Activated naive CD8-positive, alpha-beta T cell treated with anti-CD3 and anti-CD28 coated beads for 36 hours (primary cell): ENCODE measurements at places on chromosomes 16 and 17.

DNA sequence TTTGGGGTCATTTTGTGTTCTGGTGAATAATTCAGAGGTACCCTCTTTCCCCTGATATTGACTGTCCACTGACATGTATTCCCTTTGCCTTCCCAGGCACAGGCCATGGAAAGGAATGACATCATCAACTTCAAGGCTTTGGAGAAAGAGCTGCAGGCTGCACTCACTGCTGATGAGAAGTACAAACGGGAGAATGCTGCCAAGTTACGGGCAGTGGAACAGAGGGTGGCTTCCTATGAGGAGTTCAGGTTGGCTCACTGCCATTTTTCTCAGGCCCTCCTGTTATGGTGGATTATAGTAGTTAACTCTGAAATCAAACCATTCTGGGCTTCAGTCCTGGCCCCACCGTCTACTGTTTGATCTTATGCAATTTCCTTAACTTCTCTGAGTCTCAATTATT lies 1.6 kb upstream of the EFTUD2 start:
- no peak for DNase-seq
- H3K4me1 ChIP-seq, result peaks cover 18% of the 10 kb centered on the region
- no peak overlapping the region for H3K27ac ChIP-seq
- peaks cover 9% of the 10 kb centered on the region for H3K36me3 ChIP-seq

DNA sequence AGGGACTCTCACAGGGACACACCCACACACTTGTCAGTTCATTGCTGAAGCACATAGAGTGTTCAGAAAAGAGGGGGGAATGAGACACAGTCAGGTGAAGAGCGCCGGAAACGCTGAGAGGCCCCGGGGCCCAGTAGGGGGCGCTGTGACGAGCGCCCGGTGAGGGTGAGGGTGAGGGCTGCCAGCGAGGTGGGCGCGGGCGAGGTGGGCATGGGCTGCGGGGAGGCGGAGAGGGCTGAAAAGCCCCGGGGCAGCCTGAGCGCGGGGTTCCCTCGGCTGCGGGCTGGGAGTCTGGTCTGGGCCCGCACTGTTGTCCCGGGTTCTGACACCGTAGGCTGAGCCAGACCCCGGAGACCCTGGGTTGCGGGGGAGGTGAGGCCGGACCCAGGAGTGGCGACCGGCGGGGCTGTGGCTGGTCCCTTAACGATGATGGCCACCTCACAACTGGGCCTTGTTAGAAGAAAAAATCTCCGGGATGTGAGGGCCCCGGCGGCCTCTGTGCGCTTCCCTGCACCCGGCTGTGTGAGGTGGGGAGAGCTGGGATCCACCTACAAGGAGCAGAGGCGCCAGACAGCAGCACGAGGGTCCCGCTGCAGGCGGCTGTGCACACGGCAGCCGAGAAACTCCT lies 91.4 kb downstream of the C16orf78 start:
- no peak for DNase-seq
- peaks cover 39% of the 10 kb centered on the region for H3K4me1 ChIP-seq
- no peak overlapping the region for H3K4me3 ChIP-seq

- peaks cover 16% of the 10 kb centered on the region for H3K4me1 ChIP-seq
- H3K27me3 ChIP-seq, result no peaks in the 10 kb centered on the region
- H3K4me3 ChIP-seq, result no peak overlapping the region
These were observed 10.7 kb downstream of the SGSM2 start for GRCh38 chr17:2347805-2348685.

DNA sequence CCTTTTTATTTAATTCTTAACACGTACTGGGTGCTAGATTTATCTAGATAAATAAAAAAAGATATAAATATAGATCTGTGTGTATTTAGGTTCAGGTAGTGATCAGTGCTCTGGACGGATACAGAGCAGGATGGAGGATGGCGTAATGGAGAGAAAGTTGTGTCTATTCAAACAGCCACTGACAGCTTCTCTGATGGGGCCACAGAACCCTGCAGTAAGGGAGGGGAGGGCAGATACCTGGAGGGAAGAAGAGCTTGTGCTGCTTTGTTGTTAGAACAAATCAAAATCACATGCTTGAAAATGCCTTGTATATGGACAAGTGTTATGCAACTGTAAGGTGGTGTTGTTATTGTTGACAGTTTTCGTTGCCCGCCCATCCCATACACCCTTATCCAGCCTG lies 170.2 kb downstream of the UTP18 start:
- no peak overlapping the region for H3K4me3 ChIP-seq
- peaks cover 14% of the 10 kb centered on the region for H3K36me3 ChIP-seq
- H3K27ac ChIP-seq, result peak overlapping the region; percentile 66
- no peak for DNase-seq
- no peaks in the 10 kb centered on the region for H3K27me3 ChIP-seq
- peaks cover 49% of the 10 kb centered on the region for H3K4me1 ChIP-seq

DNA sequence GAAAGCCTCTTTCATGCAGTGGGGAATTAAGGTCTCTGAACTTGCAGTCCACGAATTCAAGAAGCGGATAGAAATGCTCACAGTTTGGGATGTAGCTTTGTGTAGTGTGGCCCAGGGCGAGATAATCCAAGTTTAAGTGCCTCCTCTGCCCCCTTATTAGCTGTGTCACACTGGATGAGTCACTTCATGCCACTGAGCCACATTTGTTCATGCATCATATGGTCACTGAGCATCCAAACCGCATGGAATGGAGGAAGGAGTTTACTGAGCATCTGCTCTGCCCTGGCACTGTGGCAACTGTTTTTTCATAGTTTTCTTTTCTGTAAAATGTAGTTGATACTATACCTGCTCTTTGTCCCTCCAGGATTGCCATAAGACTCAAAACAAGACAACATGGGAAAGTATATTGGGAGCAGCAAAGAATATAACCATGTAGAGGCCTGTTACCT lies 15.1 kb upstream of the DHX8 start:
- no peak overlapping the region for H3K4me3 ChIP-seq
- H3K27me3 ChIP-seq, result peaks cover 3% of the 10 kb centered on the region
- DNase-seq, result no peak
- no peak overlapping the region for H3K27ac ChIP-seq

- no peak overlapping the region for H3K4me3 ChIP-seq
- H3K36me3 ChIP-seq, result no peaks in the 10 kb centered on the region
- peaks cover 31% of the 10 kb centered on the region for H3K4me1 ChIP-seq
These were observed 51.3 kb downstream of the NKD1 start for GRCh38 chr16:50599494-50599893.

- no peak overlapping the region for H3K4me3 ChIP-seq
- H3K36me3 ChIP-seq, result no peaks in the 10 kb centered on the region
- H3K27ac ChIP-seq, result no peak overlapping the region
- H3K4me1 ChIP-seq, result no peaks in the 10 kb centered on the region
- no peaks in the 10 kb centered on the region for H3K27me3 ChIP-seq
These were observed 83.4 kb downstream of the TNFRSF13B start for GRCh38 chr17:16888413-16889087.

- peak; percentile 44 for DNase-seq
- H3K36me3 ChIP-seq, result no peaks in the 10 kb centered on the region
- peak overlapping the region; percentile 32 for H3K4me3 ChIP-seq
- no peak overlapping the region for H3K27ac ChIP-seq
These were observed 11.1 kb downstream of the PIMREG start for GRCh38 chr17:6455321-6455705.

GRCh38 chr16:67444259-67445125 lies 13.6 kb downstream of the HSD11B2 start:
- no peak for DNase-seq
- no peaks in the 10 kb centered on the region for H3K27me3 ChIP-seq
- H3K27ac ChIP-seq, result no peak overlapping the region
- no peaks in the 10 kb centered on the region for H3K4me1 ChIP-seq

DNA sequence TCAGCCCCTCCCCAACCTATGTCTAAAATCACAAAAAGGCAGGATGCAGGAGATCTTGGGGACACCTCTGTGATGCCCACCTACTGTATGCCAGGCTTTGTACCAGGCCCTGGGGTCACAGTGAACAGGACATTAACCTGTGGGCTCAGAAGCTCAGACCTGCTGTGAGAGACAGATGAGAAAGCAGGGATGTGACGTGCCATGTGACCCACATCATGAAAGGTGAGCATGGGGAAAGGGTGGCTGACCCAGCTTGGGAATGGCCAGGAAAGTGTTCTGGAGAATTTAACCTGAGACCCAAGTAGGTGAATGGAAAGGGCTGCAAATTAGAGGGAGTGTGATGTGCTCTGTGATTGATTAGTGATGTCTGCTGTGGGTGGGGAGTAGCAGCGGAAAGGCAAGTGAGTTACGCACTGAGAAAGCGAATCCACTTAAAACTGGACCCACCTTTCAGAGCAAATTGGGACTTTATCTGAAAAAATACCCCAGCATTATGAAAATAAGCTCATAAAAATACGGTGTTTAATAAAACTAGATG lies 132.2 kb downstream of the IRF8 start:
- H3K4me1 ChIP-seq, result no peaks in the 10 kb centered on the region
- peaks cover 16% of the 10 kb centered on the region for H3K27me3 ChIP-seq
- no peak for DNase-seq
- H3K4me3 ChIP-seq, result no peak overlapping the region
- H3K27ac ChIP-seq, result no peak overlapping the region

- DNase-seq, result peak; percentile 74
- no peak overlapping the region for H3K4me3 ChIP-seq
- no peaks in the 10 kb centered on the region for H3K27me3 ChIP-seq
- H3K27ac ChIP-seq, result no peak overlapping the region
- peaks cover 62% of the 10 kb centered on the region for H3K36me3 ChIP-seq
- peaks cover 33% of the 10 kb centered on the region for H3K4me1 ChIP-seq
These were observed 22.6 kb downstream of the CNTNAP1 start for GRCh38 chr17:42704837-42705494.

GRCh38 chr17:4555873-4556759 lies 932 bp upstream of the MYBBP1A start:
- H3K36me3 ChIP-seq, result peaks cover 27% of the 10 kb centered on the region
- DNase-seq, result no peak
- H3K27me3 ChIP-seq, result no peaks in the 10 kb centered on the region
- H3K4me3 ChIP-seq, result peak overlapping the region; percentile 97

DNA sequence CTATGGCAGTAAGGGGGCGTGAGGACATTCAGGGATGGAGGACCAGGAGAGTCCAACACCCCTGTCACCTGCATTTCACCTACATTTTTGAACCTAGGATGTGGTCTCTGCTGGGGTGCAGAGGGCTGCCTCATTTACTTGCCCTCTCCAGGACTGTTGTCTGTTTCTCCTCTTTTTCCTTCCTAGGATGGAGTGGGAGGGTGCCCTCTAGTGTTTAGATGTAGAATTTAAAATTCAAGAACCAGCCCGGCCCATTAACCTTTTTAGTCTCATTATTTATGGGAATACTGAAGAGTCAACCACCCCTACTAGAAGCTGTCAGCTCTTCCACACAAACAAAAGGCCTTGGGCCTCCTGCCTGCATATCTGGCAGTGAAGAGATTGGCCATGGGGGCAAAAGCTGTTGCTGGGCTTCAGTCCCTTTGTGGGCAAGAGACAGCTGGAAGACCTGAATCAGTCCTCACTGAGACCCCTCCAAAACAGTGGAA lies 2.5 kb upstream of the STARD3 start:
- no peak for DNase-seq
- no peaks in the 10 kb centered on the region for H3K27me3 ChIP-seq
- H3K4me3 ChIP-seq, result no peak overlapping the region
- peaks cover 20% of the 10 kb centered on the region for H3K4me1 ChIP-seq
- H3K27ac ChIP-seq, result no peak overlapping the region

- DNase-seq, result no peak
- no peak overlapping the region for H3K4me3 ChIP-seq
- H3K27ac ChIP-seq, result no peak overlapping the region
- H3K4me1 ChIP-seq, result peaks cover 16% of the 10 kb centered on the region
These were observed 6.5 kb downstream of the PSME3IP1 start for GRCh38 chr16:57179215-57179828.

GRCh38 chr16:80899809-80900592 lies 95.6 kb upstream of the CDYL2 start:
- H3K4me3 ChIP-seq, result no peak overlapping the region
- H3K4me1 ChIP-seq, result no peaks in the 10 kb centered on the region
- peaks cover 5% of the 10 kb centered on the region for H3K27me3 ChIP-seq

- H3K36me3 ChIP-seq, result no peaks in the 10 kb centered on the region
- DNase-seq, result no peak
- H3K4me3 ChIP-seq, result no peak overlapping the region
- no peaks in the 10 kb centered on the region for H3K4me1 ChIP-seq
These were observed 324.7 kb downstream of the BCAS3 start for GRCh38 chr17:61002316-61002736.

GRCh38 chr17:68310152-68310551 lies 18.9 kb downstream of the ARSG start:
- peaks cover 9% of the 10 kb centered on the region for H3K36me3 ChIP-seq
- DNase-seq, result peak; percentile 31
- H3K4me1 ChIP-seq, result peaks cover 35% of the 10 kb centered on the region
- H3K27me3 ChIP-seq, result no peaks in the 10 kb centered on the region
- no peak overlapping the region for H3K27ac ChIP-seq

DNA sequence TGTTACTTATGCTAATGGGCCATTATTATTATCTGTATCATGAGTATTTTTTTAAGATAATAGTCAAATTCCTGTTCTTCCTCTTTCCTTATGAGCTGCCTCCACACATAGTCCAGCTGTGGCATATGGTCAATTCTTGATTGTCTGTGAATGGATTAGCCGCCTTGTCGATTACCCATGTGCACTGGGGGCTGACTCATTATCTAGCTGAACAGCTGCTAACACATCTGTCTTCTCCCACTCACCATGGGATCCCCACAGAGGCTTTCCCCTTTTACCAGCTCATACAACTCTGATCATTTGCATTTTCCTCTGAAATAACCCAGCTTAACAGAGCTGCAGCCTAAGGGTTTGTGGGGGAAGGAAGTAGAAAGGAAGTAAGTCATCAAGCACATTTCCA lies 915.0 kb downstream of the CDH11 start:
- H3K4me1 ChIP-seq, result no peaks in the 10 kb centered on the region
- no peaks in the 10 kb centered on the region for H3K27me3 ChIP-seq
- no peak overlapping the region for H3K27ac ChIP-seq

- H3K4me1 ChIP-seq, result peaks cover 39% of the 10 kb centered on the region
- no peak overlapping the region for H3K27ac ChIP-seq
- no peaks in the 10 kb centered on the region for H3K27me3 ChIP-seq
- DNase-seq, result no peak
These were observed 35.9 kb upstream of the FOXJ1 start for GRCh38 chr17:76176701-76177574.

DNA sequence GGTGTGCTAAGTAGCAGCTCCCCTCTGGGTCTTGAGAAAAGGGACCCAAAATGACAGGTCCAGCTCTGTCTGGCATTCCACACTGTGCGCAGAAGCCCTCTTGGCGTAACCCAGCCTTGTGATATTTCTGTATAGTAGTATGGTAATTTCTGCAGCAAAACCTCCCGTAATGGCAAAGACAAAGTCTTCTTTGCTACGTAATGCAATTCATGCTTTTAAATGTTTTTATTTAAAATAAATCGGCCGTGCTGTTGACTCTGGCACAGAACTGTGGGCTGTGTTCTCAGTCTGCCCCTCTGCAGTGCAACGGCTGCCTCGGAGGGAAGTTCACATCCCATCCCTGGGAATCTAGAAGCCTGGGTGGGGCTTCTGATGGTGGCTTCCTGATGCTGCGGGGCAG lies 75.2 kb downstream of the ASIC2 start:
- no peaks in the 10 kb centered on the region for H3K4me1 ChIP-seq
- H3K27ac ChIP-seq, result no peak overlapping the region
- no peaks in the 10 kb centered on the region for H3K36me3 ChIP-seq
- no peak overlapping the region for H3K4me3 ChIP-seq

GRCh38 chr17:46039592-46040186 lies 40.6 kb downstream of the STH start:
- peaks cover 21% of the 10 kb centered on the region for H3K4me1 ChIP-seq
- H3K4me3 ChIP-seq, result no peak overlapping the region
- no peaks in the 10 kb centered on the region for H3K27me3 ChIP-seq

GRCh38 chr17:83098241-83099085 lies 19.1 kb downstream of the METRNL start:
- no peak overlapping the region for H3K27ac ChIP-seq
- peaks cover 4% of the 10 kb centered on the region for H3K36me3 ChIP-seq
- H3K4me3 ChIP-seq, result no peak overlapping the region
